ENCODE measurements at places on chromosomes 4 and X.
A peak's percentile ranks its signal among the peaks of the same experiment; 100 is the strongest.

GRCh38 chr4:146342600-146343192, 128.4 kb downstream of the REELD1 start:
- peak; percentile 71 for DNase-seq

DNA sequence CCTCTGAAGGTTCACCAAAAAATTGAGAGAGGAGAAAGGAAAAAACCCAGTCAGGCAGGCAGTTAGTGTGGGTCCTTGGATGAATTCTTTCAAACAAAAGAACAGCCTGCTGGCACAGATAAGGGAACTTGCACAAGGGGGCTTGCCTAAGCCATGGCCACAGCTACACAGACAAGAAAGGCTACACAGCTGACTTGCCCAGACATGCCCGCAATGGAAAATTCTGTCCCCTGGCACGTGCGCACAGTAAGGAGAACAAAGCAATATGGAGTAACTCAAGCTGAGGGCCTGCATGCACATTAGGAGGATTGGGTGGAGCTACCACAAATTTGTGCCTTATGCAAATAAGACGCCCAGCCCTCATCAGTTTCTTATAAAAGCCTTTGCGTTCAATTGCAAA, 512.5 kb upstream of the HTR2C start:
- peak; percentile 85 for DNase-seq

GRCh38 chr4:186024637-186025407, 44.1 kb upstream of the TLR3 start:
- DNase-seq: no peak

DNA sequence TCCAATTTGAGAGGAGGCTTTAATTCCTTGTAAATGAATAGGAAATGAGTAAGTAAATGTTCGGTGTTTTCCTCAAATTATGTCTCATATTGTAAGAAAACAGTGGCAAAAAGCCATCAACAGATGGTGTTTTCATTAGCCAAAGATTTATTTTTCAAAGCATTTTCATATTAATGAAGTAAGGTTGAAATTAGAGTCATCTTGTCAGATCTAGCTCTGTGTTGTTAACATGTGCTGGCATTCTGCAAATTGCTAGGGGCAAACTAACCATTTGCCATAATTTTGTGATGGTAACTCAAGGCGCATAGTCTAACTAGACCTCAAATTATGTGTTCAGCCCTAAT, 24.7 kb downstream of the MID2 start:
- no peak for DNase-seq

GRCh38 chrX:55486736-55487135, 2.9 kb downstream of the USP51 start:
- no peak for DNase-seq

- DNase-seq: peak; percentile 68
Observed at GRCh38 chr4:158782551-158783360, 13.9 kb downstream of the FNIP2 start.

DNA sequence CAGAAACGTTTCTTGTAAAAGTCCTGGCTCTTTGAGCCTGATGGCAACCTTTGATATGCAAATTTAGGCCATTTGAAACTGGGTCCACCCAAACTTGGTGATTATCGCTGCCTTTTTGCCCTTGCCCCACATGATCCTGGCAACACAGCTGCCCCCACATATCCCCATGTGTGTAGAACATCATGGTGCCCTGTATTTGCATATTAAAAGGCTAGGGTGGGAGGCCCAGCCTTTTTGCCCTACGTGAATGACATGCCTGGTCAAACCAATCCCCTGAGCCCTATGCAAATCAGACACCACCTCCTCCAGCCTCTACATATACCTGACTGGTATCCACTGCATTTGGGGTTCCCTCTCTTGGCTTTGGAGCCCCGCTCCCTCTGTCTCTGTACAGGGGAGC, 202.4 kb downstream of the MAB21L2 start:
- no peak for DNase-seq

DNA sequence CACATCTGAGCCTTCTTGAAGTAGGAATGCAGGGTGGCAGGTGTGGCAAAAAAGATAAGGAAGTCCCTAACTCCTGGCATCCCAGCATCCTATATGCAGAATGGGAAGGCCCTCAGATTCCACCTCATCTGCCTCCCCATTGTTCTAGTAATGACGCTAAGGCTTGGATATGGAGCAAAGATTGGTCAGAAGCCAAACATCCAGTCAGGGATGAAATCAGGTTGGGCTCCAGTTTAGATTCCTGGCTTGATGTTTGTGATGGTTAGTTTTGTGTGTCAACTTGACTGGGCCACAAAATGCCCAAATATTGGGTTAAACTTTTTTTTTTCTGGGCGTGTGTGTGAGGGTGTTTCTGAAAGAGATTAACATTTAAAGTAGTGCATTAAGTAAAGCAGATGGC, 39.6 kb upstream of the MAGEA4 start:
- no peak for DNase-seq

GRCh38 chr4:183871581-183871980, 33.5 kb upstream of the STOX2 start:
- no peak for DNase-seq

GRCh38 chrX:72430405-72430968, 124.8 kb upstream of the CITED1 start:
- peak; percentile 15 for DNase-seq

DNA sequence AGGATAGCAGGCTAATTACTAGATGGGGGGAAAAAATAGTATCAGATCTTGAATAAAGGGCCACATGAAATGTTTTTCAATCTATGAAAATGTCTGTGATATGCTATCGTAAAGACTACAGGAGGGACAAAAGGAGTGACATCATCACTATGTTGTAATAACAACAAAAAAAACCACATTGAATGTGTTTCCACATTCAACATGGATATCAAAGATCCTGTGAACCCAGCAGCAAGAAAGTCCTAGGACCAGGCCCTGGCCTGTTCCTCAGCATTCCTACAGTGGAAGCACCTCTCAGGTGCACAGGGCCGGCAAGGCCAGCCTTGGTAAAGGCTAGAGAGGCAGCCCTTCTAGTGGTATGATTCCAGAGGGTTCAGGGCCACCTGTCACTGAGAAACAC, 118.3 kb downstream of the RELL1 start:
- no peak for DNase-seq

DNA sequence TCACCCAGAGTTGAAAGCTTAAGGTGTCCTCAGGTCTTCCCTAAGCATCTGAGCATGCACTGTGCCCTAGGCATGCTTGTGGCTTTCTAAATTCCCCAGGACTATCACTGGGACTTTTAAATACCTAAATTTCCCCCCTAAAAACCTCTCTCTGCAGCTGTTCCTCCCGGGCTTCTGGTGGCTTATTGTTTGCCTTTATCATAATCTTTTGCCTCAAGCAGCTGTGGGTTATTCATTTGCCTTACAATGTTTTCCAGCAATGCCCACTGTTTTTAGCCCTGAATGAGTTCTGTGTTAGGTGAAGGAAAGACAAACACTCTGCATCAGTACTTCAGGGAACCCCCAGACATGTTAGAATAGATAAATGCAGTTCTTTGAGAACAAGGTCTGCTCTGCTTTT, 455.0 kb downstream of the ZIC3 start:
- no peak for DNase-seq

GRCh38 chrX:38473701-38474100, 87.6 kb upstream of the TSPAN7 start:
- no peak for DNase-seq

DNA sequence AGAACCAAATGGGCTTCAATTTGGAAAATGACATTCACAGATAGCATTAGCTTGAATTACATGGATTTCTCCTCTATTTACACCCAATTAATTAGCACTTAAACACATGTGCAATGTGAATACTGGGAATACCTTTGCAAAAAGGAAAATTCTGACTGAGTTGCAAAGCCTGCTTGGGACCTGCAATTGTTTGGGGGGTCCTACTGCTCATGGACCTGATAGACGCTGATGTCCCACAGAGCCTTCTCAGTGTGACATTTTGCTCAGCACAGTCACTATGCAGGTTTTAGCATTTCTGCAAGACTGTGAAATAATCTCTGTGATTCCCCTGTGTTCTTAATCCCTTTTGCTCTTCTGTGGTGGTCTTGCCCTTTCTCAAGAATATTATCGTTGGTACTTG, 101.2 kb upstream of the PGRMC2 start:
- no peak for DNase-seq

DNA sequence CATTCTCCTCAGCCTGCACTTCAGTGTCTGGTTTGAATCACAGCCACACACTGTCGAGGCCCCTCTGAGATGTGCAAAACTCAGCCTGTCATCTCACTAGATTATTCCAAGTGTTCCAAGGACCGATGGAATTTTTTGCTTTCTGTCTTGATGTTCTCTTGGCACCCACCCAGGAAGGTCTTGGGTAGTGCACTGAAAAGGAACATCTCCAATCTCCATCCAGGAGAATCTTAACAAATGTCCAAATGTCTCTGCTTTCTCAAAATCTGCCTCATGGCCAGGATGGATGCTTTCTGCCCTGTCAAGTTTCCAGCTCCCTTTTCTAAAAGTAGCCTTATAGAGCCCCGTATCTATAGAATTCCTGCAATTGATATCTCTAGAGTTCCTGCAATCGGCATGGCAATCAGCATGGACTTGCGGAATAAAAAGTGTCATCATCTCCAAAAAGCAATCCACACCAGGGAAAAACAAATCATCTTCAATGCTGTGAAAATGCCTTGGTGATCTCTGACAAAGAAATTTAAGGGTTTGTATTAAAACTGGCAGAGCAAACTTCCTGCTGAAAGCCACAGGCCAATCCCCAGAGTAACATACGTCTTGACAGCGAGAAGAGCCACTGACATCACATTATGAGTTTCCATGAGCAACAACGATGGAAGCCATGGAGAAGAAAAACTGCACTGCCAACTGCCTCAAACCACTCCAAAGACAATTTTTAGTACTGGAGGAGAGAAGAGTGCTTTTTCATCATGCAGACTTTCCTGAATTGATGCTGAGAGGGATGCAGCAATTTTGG, 215.3 kb upstream of the FAM9B start:
- no peak for DNase-seq

GRCh38 chr4:113591982-113592381, 169.6 kb downstream of the CAMK2D start:
- no peak for DNase-seq

- DNase-seq: no peak
Observed at GRCh38 chrX:131577999-131578734, 34.3 kb downstream of the OR13H1 start.
